ENCODE measurements at places on chromosomes 16 and 17.

GRCh38 chr16:71542377-71542776, 16.2 kb downstream of the CHST4 start:
- DNase-seq: peak; percentile 78

DNA sequence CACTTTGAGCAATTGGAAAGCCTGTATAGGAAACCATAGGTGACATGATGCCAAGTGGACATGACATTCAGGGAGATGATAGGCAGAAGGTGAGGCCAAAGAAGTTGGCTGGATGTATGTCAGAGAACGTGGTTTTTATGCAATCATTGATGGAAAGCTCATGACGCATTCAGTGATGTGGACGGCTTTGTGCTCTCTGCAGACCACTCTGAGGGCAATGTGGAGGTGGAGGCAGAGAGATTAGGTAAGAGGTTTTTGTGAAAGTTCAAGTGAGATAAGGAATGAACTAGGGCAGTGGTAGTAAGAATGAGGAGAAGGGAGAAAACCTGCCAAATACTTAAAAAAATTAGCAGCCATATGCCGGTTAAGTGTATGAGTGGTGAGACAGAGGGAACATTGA, 99.0 kb downstream of the PRKCA start:
- DNase-seq: peak; percentile 49

DNA sequence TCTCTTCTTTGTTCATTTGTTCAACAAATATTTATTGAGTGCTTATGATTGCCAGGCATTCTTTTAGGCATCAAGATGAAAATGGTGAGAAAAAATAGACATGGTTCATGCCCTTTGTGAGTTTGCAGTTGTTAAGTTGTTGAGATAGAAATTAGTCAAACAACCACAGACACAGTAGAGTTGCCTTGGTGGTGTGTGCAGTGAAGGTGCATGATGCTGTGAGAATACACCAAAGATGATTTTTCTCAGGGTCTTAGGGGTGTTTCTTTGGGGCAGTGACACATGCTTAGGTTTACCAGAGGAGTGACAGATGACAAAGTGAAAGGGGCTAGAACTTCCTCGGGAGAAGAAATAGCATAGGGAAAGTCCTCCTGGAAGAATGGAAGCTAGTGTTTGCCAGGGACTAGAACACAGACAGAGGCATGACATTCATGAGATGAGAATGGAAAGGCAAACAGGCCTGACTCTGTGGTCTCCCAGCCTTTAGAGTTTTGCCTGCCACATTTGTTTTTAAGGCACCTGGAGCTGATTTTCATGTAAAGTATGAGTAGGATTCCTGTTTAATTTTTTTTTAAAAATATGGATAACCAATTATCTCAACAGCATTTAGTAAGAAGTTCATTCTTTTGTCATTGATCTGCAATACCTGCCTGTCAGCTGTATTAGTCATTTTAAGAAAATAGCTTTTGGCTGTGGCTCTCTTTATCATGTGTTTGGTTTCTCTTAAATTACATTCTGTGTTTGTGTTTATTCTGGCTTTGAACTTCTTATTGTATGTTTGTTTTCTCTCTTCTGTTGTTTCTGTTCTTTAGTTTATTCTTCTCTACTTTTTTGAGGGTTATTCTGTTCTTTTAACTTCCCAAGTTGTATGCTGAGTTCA, 36.6 kb downstream of the CYLD start:
- no peak for DNase-seq

DNA sequence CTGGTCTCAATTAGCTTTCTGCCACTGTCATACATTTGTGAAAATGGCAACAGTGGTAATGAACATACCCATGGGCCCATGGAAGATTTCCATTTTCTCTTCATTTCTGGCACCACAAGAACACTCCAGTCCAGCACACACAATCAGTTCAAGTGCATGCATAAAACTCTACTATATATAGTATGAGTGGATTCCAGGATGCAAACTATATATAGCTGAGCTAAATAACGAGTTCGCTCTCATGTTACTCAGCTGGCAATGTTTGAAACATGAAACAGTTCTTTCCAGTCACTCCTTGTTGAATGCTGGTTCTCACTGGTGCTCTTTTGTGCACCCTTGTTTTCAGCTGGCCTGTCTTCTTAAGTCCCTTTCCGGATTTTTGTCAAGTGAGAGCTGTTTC, 75.2 kb upstream of the DHX40 start:
- DNase-seq: no peak

- DNase-seq: peak; percentile 90
Measured at GRCh38 chr16:69186642-69187445, at the start of gene SNTB2. SNTB2 (plus strand) TSS chr16:69187164; CDS start chr16:69187167, 3 bp downstream.

DNA sequence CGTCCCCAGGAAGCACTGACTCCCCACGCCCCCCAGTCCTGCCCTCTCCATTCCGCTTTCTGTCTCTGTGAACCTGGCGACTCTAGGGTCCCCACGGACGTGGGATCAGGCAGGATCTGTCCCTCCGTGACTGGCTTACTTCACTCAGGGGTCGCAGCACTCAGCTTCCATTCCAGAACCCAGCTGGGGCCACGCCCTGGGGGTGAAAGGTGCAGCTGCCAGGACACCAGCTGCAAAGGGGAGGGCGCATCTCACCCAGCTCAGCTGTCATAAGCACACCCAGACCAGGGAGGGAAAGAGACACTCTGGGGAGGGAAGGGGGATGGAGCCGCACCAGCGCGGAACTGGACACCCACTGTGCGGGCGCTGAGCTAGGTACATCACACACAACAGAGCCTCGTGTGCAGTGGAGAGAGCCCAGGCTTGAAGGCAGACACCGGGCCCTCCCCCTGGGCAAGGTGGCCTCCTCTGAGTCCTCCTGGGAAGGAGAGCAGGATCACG, 18.5 kb upstream of the HEXD start:
- no peak for DNase-seq

- no peak for DNase-seq
Measured at GRCh38 chr17:31788571-31788946, 70.5 kb downstream of the COPRS start.

GRCh38 chr16:47958726-47959125, 197.1 kb downstream of the ABCC12 start:
- DNase-seq: no peak

DNA sequence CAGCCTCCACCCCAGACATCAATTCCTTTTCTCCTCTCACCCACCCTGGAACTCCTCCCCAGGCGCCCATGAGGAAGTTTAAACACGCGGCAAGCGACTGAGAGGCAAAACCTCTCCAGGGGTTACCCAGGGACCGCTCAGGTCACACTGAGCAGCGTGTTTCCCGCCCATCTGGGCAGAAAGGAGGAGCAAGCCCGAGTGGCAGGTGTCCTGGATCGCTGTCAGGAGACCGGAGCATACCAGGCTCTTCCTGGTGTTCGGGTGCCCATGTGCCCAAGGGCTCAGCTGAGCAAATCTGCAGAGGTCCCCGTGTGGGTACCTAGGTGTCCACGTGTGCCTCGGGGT, 491 bp downstream of the SLC25A19 start:
- DNase-seq: peak; percentile 63

GRCh38 chr16:11735787-11736186, 6.9 kb downstream of the TXNDC11 start:
- no peak for DNase-seq

DNA sequence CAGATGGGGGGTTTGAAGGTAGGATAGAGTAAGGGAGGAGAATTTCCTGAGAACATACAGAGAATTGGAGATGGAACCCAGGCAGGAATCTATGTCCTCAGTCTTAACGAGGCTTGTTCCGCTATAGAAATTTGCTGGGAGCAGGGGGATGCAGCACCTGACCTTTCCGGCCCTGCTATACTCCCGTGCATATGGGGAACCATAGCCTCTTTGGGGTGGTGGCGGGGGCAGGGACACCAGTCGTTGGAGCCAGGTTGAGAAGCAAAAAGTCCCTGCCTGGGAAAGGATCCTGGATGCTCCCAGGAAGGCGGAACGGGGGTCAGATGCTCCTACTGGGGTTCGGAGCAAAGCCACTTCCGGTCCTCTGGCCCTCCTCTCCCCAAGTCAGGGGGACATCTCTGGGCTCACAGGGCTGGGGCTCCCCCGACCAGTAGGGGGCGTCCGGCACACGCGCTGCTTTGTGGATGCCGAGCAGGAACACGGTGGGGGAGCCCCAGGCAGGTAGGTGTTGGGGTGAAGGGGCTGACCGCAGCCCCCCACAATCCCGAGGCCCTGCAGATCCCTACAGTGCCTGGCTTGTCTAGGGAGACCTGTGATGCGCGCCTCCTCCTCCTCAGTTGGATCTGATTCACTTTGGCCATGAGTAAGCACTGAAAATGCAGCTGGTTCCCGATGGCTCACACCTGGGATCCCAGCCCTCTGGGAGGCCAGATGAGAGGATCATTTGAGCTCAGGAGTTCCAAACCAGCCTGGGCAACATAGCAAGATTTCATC, 15.5 kb upstream of the TFAP4 start:
- DNase-seq: peak; percentile 91

DNA sequence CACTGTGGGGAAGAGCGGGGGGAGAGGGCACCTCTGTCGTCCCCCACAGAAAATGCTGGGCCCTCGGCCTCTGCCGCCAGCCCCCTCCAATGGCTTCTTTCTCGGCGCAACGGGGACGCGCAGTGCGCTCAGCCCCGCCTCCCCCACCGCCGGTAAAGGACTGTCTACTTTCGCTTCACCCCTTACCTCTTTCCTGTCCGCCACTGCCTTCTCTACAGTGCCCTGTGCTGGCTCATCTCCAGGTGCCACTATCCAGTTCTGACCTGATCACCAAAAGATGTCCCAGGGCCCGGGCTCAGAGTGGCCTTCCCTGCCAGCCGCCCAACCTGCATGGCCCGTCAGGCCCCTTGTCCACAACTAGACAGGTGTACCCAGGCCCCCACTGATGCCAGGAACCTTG, 7.3 kb downstream of the ENDOV start:
- DNase-seq: no peak

GRCh38 chr17:39166437-39167335, 725 bp upstream of the ARL5C start:
- DNase-seq: no peak
